ENCODE measurements at places on chromosomes 5 and 9.

DNA sequence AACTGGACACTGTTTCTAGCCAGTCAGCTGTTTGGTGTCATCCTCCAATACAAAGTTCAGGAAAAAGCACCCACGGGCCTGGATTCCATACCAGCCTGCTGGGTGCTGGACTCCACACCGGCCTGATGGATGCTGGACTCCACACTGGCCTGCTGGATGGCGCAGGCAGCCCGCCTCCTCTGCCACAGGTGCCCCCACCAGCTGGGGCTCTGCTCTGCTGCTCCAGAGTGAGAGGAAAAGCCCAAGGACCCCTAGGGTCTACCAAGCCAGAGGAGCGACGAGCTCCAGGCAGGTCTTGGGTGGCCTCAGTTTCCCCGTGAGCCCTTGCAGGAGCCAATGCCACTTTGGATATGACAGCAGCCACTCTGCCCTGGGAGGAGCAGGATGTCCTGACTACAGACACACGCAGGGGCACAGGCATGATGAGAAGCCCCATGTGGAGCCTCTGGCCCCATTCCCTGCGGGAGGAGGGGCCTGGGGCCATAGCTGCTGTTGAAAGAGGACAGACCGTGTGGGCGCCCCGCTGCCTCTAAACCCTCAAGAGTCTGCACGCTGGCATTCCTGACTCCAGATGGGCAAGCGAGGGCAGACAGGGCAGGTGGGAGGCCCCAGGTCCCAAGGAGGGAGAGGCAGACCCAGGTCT, 141.6 kb downstream of the OLFM1 start:
- DNase-seq: no peak

- no peak for DNase-seq
Observed at GRCh38 chr5:131496400-131496713, 138.7 kb downstream of the RAPGEF6 start.

DNA sequence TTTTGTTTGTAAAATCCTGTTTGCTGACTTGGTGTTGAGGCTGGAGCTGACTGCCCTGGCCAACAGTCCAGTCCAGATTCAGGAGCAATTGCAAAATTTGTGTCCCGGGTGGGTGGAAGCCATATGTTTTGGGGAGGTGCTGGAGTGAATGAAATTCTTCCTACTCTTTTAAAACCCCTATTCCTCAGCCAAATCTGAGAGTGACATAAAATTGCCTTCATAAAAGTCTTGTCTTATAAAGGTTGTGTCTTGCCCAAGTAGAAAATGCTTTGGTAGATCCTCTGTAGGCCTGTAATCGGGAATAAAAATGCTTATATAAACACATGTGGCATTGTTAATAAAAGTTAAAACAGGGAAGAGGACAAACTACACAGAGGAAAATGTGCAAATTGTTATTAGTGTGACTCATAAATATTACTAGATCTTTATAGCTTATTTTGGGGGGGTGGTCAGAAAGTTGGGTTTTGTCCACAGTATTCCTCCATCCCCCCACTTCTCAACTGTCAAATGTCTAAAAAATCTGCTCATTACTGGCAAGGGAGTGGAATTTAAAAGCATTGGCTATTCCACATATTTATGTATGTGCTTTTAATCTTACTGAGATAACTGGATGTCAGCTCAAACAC, 45.6 kb downstream of the NNT start:
- DNase-seq: no peak

DNA sequence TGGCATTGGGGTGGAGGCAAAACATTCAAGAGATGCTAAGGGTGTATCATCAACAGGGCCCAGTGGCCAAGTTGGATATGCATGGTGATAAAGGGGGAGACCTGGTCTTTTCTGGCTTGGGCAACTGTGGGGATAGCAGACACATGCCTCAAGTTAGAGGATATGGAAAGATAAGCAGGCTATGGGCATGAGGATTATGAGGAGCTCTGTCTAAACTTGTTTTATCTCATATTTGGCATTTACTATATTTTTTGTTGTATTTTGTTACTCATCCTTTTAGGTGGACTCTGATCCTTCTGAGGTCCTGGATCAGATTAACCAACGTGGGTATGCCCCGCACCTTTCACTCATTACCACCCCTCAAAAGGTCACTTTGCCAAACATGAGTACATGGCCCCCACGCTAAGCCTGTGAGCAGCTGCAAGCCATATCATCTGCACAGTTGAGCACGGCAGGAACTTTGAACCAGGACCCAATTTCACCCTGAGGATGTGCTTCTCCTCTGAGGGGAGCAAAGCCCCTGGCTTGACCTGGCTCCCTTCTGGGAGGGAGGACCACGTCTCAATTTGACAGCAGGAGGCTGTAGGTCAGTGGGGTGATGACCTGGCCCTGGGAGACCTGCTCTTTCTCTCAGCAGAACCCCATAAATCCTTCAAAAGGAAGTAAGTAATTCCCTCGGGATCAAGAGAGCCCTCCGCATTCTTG, 71.1 kb upstream of the CD180 start:
- DNase-seq: no peak

DNA sequence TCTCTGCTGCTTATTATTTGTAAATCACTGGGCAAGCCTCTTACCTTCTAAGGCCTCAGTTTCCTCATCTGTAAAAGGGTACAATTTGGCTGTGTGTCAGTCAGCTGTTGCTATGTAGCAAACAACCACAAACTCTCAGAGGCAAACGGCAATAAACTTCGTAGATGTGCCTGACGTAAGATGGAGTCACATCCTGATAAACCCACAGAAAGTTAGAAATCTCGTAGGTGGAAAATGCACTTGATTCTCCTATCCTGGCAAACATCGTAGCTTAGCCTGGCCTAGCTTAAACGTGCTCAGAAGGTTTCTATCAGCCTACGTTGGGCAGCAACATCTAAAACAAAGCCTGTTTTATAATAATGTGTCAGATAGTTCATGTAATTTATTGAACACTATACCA, 35.0 kb upstream of the UNC5A start:
- no peak for DNase-seq

GRCh38 chr5:34928267-34928666, 1.1 kb upstream of the DNAJC21 start:
- no peak for DNase-seq

GRCh38 chr9:89996773-89997172, 392.0 kb downstream of the GADD45G start:
- DNase-seq: no peak

DNA sequence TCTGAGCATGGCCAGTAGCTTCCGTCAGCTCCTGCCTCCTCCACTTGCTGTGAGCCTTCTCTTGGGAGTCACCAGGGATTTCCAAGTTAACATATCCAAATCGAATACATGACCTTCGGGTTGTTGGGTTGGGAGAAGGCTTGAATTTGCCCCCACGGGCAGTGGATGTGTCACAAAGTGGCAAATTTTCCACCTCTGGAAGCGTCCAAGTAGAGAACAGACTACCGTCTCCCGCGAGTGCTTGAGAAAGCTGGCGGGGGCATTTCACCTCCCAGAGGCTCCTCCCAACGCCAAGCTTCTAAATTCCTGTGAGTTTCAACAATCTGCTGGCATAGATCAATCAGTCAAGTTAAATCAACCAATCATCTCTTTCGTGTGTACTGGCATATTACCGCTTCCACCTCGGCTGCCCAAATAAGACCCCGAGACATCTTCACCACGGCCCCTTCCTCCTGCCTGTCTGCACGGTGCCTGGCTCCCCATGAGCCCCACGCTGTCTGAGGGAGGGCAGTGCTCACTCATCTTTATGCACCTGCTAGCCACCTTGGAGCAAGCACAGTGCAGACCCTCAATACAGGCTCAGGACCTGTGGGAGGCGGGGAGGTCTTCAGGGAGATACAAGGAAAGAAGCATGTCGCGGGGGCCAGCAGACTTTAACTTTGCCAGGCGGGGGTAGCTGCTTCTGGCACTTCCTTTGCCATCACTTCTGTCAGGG, 79.1 kb downstream of the MRPL36 start:
- DNase-seq: no peak

DNA sequence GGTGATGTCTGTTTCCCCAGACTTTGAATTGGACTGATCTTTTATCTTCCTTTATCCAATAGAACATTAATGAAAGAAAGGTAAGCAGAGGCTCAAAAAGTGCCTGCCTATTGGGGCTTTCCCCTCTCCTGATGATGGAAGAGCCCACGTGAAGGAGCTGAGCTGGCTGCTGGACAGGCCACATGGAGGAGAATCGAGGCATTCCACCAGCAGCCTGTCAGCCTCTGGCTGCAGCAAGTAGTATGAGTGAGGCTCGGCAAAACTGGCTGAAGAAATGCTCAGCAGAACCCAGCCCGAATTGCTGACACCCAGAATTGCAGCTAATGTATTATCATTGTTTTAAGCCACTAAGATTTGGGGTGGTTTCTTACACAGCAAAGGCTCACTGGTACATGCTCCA, 66.5 kb upstream of the STC2 start:
- no peak for DNase-seq

Data from stimulated activated CD4-positive, alpha-beta T cell treated with anti-CD3 and anti-CD28 coated beads, Interleukin-15, amount 100 ng/mL, for 1 hour (primary cell).